ENCODE measurements at places on chromosomes 16 and 17.

GRCh38 chr17:73703192-73703591 lies 58.9 kb upstream of the SDK2 start:
- DNase-seq, result no peak

GRCh38 chr17:2250140-2251095 lies 53.2 kb downstream of the SMG6 start:
- DNase-seq, result no peak

GRCh38 chr16:68075980-68076379 lies 9.2 kb upstream of the NFATC3 start:
- no peak for DNase-seq

GRCh38 chr17:57444682-57445450 lies 188.5 kb downstream of the MSI2 start:
- no peak for DNase-seq

DNA sequence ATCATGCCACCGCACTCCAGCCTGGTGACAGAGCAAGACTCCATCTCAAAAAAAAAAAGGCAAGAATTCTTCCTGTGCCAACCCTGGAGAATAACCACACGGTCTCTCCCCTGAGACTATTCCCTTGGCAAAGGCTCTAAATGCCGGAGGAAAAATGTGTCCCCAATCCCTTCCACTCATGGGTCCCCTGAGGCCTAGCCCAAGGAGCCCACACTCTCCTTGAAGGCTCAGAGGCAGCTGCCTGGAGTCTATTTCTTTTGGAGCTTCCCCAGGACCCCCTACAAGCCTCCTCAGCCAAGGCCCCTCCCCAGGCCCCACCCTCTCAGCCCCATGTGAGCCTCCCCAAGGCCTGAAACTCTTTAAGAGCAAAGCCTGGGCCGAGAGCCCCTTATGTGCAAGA lies 16.6 kb downstream of the CEP131 start:
- no peak for DNase-seq

GRCh38 chr17:48261297-48261880 lies 153.8 kb downstream of the SNX11 start:
- no peak for DNase-seq

DNA sequence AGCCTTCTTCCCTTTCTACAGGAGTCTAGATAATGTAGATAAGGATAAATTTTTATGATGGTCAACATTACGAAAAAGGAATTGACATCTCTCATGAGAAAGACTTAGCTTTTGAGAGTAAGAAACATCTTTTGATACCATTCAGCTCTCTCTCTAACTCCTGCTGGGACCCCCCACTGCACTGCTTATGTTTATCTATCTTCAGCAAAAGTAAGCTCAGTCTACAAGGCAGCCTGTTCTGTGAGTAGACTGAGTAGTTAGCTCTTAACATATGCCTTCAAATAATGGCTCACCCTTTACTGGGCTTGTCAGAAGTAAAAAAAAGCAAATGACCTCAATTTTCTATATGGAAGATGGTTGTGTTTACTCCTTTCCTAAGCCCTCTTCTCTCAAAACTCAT lies 372.2 kb upstream of the CDH11 start:
- DNase-seq, result no peak

GRCh38 chr17:58219789-58220183 lies 731 bp upstream of the MKS1 start:
- no peak for DNase-seq

- DNase-seq, result no peak
Measured at GRCh38 chr17:78868391-78868790, 27.8 kb upstream of the USP36 start.

DNA sequence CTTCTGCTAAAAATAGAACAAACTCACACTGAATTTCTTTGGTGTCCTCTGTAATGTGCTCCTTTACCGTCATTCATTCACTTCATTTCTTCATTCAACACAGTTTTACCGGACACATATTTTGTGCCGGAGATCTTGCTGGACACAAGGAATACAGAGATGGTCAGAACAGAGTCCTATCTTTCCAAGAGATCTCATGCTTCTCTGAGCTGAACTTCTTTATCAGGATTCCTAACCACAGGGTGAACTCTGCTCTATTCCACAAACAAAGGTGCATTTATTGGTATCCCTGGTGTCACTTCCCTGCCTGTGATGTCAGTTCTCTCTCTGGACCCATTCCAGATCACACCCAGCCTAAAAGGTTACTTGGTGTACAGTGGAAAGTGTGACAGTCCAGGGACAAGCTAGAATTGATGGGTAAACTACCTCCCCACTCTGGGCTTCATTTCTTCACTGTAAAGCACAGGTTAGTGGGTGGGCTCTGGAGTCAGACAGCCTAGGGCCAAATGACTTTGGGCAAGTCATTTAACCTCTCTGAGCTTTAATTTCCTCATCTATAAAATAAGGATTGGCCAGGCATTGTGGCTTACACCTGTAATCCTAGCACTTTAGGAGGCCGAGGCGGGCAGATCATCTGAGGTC lies 4.2 kb downstream of the IFI35 start:
- no peak for DNase-seq

DNA sequence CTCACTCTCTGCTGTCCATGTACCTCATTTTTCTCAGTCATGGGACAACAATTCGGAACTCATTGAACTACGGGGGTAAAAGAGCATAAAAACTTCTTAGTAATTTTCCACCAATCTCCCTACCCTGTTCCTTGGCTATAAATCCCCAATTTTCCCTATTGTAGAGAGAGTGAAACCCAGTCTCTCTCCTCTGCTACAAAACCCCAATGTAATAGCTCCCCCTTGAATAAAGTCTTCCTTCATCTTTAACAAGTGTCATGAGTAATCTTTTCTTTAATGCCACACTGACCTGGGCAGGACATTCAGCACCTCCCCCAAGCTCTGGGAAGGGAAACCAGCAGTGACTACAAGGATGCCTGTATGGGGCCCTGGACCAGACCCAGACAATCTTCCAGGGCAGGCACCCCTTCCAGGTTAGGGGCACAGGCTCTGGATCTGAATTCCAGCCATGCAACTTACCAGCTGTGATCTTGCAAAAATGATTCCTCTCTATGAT lies 10.2 kb upstream of the EIF1 start:
- DNase-seq, result peak; percentile 43

- DNase-seq, result no peak
Measured at GRCh38 chr17:1958134-1958881, 66.8 kb downstream of the RTN4RL1 start.

Measured in coronary artery (tissue), 2 donors.